ENCODE measurements at places on chromosomes 1 and 21.

DNA sequence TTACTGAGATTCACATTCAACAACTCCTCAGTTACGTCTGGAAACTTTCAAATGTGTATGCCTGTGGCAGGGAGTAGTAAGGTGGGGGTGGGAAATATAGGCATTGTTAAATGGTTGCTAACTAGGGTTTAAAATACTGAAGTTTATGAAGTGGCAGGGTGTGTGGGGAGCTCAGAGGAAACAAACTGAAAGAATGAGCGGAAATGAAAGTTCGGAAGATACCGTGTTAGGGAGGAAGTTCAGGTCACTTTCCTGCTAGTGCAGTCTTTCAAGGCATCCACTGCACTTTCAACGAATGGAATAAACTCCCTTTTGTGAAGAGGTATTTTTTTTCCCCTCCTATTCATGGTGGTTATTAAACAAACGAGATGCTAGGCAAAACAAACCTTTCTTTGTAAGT is 19.7 kb downstream of the SYNJ1 start:
- no peak for DNase-seq

DNA sequence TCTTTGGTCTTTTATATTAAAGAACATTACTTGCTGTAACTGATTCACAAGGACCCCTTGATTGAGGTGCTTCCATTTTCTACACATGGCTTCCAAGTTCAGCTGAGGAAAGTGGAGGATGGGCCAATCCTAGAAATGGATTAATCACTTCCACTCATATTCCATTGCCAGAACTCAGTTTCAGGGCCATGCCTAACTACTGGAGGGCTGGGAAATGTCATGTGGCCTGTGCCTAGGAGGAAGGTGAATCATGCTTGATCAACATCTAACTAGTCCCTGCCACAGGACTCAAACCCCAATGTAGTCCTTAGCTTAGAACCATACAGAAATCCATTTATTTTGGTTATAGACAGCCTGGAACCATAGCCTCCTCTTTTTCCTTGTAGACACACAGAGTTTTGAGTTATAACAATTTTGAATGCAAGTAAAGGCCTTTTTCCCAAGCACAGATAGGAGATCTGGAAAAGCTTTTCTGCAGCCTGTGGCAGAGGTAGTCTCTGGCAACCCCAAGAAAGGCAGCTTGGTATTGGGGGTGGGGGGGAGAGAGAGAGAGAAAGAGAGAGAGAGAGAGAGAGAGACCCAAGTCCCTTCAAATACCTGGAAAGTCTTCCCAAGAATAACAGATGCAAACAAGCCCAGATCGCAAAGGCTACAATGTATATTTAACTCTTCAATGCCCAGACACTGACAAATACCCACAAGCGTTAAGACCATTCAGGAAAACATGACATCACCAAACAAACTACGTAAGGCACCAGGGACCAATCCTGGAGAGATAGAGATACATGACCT is 12.5 kb downstream of the MAST2 start:
- peak; percentile 31 for DNase-seq

DNA sequence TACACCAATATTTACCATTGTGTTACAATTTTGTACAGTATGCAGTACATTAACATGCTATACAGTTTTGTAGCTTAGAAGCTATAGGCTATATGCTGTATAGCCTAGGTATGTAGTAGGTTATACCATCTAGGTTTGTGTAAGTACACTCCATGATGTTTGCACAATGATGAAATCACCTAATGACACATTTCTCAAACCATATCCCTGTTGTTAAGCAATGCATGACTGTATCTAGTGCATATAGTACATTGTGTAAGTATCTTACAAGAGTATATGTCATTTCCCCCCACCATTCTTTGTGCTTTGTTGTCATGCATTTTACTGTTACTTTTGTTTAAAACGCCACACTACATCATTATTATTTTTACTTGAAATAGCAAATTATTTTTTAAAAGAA is 65.7 kb upstream of the RNF11 start:
- peak; percentile 2 for DNase-seq

GRCh38 chr1:98893371-98893770 is 111.3 kb downstream of the PLPPR5 start:
- no peak for DNase-seq

GRCh38 chr21:29265690-29266479 is 32.8 kb upstream of the BACH1 start:
- peak; percentile 55 for DNase-seq

DNA sequence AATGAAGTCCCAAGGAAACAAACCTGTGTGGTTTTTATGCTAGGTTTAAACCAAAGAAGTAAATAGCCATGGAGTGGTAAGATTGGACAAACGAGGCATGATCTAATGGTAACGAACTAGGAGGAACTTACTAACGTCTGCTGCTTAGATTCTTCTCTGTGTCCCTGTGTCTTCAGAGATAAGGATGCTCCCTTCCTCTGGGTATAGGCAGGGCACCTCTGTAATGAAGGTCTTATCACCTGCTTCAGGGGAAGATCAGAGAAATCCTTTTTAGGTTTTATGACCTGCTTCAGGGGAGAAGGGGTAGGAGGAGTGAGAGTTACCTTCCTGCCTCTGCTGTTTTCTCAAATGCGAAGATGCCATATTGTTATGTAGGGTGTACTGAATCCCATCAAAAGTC is 214.9 kb upstream of the L1TD1 start:
- no peak for DNase-seq

- DNase-seq: no peak
Observed at GRCh38 chr1:46474570-46474969, 15.1 kb upstream of the DMBX1 start.

- DNase-seq: no peak
Observed at GRCh38 chr1:5552787-5553484, 439.3 kb downstream of the NPHP4 start.

DNA sequence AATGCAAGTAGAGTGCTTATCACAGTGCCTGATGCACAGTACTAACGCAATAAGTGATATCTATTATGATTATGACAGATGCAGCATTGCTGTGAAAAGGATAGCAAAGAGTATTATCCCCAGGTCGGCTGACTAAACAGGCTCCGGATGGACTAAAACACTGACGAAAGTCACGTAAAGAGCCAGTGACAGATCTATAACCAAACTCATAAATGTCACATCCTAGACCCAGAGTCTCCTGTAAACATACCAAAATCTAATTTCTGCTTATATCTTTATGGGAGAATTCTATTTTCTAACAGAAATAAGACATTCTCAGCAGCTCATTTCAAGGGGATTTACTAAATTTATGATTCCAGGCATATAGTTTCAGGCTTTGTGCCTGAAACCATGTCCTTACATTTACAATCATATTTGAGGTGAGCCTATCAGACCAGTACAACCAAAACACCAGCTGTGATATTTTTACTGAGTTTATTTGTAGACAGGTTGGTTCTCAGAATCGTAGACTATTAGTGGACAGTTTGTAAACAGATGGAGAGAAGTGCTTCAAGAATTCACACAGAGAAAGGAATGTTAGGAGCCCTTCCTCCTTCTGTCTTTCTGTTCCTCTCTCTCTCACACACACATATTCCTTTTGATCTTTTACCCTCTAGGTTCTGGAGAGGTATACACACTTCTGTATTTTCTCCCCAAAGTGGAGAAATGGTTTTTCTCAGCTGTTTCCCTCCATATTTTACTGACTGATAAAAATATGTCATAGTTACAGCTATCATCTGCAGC is 52.4 kb upstream of the WDR26 start:
- no peak for DNase-seq

GRCh38 chr1:156407344-156407743 is 38.3 kb downstream of the RHBG start:
- DNase-seq: no peak

- DNase-seq: peak; percentile 94
Observed at GRCh38 chr21:39349211-39350093, 564 bp upstream of the HMGN1 start.

GRCh38 chr1:241706967-241707366 is 54.9 kb downstream of the WDR64 start:
- peak; percentile 77 for DNase-seq

DNA sequence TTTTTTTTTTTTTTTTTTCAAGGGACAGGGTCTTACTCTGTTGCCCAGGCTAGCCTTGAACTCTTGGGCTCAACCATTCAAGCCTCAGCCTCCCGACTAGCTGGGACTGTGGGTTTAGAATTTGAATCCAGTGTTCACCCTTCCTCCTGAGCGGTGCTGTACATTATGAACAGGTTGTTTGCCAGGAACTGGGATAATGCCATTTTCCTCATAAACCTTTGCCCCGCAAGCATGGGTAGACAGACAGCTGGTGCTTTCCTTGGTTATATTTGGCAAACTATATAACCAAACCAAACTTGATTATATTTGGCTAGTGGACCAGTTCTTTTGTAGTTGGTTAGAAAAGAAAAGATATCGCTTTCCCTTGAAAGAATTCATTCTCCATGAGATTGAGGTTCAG is 54.9 kb downstream of the GALNT2 start:
- no peak for DNase-seq

- peak; percentile 98 for DNase-seq
Observed at GRCh38 chr1:214445831-214446614, 105.4 kb downstream of the PTPN14 start.

DNA sequence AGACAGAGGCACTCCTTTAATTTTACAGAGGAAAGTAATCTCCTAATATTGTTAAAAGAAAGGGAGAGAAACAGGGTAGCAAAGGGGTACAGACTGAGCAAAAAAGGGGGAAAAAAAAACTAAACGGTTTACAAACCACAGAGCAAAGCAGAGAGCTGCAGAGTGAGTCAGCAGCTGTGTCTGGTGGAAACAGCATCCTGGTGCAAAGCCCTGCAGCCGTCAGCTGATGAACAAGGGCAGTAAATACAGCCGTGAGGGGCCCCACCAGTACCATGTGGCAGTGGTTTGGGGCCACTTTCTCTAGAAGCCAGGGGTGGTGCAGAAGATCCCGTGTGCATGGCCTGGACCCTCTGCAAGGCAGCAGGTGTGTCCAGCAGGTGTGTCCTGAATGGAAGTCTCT is 111.3 kb downstream of the ERG start:
- peak; percentile 45 for DNase-seq

DNA sequence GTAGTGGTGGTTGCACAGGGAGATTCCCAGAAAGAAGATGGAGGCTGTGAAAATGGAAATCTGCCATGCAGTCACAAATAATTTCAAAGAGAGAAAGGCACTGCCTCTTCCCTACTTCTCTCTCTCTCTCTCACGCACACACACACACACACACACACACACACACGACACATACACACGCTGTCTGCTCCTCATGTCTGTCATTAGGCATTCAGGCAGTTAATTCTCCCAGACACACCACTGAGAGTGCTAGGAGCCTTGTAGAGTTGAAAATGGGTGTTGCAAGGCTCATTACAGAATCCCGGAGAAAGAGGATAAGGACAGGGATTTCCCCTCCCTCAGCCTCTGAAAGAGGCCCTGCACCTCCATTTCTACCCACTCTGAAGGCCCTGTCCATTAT is 47.8 kb upstream of the LRRN2 start:
- no peak for DNase-seq

DNA sequence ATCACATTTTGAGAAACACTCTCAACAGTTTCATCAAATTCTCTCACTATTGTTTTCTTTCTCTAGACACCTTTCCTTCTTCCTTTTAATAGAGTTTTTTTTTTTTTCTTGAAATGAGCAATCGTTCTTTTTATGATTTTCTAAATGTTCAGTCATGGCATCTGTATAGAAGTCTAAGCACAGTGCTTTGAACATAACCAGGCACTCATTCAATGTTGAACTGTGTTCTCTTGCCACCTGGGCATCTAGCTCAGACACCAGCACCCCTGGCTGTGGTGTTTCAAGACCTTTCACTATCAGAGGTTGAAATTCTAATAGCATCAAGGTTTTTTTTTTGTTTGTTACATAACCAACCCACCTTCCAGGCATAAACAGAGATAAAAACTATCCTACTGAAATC is 96.6 kb downstream of the DNM3 start:
- DNase-seq: no peak

- no peak for DNase-seq
Observed at GRCh38 chr1:101960142-101960541, 36.6 kb downstream of the OLFM3 start.

DNA sequence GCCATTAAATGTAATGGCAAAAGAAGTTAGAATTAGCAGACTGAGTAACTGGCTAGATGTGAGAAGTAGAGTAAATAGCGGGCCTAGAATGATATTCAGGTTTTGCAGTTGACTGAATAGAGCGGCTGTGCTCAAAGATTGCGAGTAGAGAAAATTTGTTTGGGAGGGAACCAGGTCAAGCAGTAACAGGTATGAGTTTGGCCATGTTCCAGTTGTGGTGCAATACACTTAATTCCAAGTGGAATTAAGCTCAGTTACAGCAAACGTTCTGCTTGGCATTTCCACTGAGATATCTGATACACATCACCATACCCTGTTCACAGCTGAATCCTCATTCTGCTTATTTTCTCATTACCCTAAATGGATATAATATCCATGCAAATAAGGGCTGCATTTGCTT is 1382.9 kb downstream of the MRPL39 start:
- DNase-seq: no peak

DNA sequence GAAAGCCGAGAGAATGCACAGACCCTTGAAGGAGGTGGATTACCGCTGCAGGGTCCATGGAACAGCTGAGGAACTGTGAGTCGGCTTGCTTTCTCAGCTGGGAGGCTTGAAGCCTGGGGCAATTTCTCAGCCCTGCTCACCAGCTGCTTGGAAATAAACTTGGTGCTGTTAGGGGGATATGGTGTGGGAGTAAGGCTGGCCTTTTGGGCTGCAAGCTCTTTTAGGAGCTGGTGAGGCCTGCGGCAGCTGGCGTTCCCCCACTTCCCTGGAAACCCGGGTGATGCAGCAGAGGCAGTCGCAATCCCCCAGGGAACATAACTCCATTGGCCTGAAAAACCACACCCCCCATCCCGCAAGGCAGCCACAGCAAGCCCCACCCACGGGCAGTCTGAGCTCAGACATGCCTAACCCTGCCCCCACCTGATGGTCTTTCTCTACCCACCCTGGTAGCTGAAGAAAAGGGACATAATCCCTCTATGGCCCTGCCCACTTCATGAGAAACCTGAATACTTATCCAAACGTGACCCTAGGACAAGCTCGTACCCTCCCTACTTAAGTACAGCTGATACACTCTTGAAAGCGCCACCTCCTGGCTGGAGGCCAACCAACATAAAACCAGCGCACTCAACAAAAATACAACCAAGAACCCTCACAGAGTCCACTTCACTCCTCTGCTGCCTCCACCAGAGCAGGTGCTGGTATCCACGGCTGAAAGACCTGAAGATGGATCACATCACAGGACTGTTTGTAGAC is 1995.8 kb downstream of the NCAM2 start:
- DNase-seq: no peak
